ENCODE measurements at places on chromosomes 13 and 19. TPM values are rescaled to one million over a fixed set of nuclear protein-coding genes. Genes with fewer than 3 reads are reported as not detected.

RNF113B gene
- total RNA-seq, result not detected

ARID3A gene
- 4.2 TPM for total RNA-seq

SLC44A2 gene
- total RNA-seq, result 30.1 TPM

SPINT2 gene
- total RNA-seq, result not detected

KL gene
- not detected for total RNA-seq

SLC5A5 gene
- total RNA-seq, result not detected

GRWD1 gene
- total RNA-seq, result 50.5 TPM

VWA8 gene
- 8.6 TPM for total RNA-seq

CAPS gene
- total RNA-seq, result 1.4 TPM

GRCh38 chr19:15556634-15557181 is 48.4 kb downstream of the CYP4F22 start:
- no peak for DNase-seq

DNA sequence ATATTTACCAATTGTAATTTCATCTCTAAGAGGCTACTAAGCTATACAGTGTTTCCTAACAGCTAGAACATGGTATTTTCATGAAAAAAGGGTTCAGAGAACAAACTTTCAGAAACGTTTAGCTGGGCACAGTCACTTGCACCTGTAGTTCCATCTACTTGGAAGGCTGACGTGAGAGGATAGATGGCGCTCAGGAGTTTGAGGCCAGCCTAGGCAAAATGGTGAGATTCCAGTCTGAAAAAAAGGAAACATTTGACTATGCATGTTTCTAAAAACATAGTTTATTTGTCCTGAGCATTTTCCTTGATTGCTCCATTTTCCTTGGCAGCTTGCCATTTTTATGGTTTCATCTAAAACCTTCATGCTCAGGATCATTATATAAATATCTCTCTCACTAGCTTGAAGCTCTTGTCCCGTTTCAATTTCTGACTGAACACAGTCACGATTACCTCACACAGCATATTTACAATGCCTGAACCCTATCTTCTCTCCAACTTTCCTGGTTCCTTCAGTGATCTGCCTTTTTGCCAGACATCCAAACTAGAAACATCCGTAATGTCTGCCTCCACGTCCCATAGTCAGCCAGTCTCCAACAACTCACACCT is 200.8 kb downstream of the RGCC start:
- DNase-seq, result no peak

- no peak for DNase-seq
Observed at GRCh38 chr13:110354715-110355473, 47.8 kb downstream of the COL4A2 start.

GRCh38 chr19:6736169-6736916 is 1.0 kb downstream of the GPR108 start:
- DNase-seq, result peak; percentile 88

DNA sequence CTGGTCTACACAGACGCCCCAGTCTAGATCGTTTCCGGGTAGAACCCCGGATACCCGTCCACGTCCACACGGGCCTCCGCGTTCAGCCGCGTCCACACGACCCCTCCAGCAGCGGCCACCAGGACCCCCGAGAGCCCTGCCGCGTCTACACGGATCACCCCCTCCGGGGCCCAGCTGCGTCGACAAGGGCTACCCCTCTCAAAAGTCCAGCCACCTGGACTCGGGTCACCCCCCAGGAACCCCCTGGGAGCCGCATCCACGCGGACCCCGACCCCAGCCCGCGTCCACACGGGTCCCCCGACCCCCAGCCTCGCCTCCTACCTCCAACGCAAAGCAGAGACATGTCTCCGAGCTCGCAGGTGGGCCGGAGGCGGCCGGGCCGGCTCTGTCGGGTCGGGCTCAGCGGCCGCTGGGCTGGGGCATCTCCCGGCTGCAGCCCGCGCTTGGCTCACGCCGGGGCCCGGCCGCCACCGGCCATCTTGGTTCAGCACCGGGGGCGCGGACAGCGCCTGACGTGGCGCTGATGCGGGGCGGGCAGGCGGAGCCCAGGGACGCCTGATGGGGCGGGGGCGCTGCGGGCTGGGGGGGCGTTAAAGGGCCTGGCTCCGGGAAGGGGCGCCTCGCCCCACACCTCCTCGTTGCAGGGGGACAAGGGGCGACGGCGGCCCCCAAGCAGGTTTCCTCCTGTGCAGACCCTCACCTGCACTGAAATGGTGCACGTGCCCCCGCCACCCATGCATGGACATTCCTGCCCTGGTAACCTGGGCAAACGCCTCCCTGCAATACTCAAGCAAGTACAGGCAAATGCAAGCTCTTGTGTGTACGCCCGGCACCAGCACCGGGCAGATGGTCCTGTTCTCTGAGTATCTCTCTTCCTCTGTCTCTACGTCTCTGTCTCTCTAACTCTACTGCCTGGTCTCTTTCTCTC is at the start of gene UNC13A:
Gene UNC13A (minus strand): TSS at position 498 of the 928 bp plus-strand sequence. CDS start 155 bp downstream, at position 343.
- no peak for DNase-seq

DNA sequence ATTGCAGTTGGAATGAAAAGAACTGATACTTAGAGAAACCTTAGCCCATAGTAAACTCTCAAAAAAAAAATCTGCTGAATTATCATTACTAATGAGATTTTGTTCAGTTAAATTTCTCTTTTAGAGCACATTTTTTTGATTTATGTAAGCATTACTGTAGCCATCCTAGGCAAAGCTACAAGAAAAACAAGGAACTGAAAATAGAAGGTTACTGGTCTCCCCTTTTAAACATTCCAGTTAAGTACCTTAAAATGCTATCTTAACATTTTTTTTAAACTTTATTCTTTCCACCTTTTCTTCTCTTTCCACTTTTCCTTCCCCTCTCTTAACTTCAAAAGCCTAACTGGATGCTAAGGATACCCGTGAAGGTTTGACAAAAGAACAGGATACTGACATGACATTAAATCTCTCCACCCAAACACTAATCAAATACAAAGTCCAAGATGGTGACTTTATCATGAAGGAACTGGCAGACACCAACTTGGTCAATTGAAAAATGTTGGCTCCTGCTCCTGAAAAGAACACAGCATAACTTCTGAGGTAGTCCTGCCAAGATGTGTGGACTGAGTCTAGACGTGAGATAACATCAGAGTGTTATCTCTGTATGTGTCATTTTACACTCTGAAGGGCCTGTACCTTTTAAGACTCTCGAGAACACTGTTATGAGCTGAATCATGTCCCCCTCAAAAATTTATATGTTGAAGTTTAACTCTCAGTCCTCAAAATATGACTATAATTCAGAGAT is 29.5 kb upstream of the SACS start:
- no peak for DNase-seq

DNA sequence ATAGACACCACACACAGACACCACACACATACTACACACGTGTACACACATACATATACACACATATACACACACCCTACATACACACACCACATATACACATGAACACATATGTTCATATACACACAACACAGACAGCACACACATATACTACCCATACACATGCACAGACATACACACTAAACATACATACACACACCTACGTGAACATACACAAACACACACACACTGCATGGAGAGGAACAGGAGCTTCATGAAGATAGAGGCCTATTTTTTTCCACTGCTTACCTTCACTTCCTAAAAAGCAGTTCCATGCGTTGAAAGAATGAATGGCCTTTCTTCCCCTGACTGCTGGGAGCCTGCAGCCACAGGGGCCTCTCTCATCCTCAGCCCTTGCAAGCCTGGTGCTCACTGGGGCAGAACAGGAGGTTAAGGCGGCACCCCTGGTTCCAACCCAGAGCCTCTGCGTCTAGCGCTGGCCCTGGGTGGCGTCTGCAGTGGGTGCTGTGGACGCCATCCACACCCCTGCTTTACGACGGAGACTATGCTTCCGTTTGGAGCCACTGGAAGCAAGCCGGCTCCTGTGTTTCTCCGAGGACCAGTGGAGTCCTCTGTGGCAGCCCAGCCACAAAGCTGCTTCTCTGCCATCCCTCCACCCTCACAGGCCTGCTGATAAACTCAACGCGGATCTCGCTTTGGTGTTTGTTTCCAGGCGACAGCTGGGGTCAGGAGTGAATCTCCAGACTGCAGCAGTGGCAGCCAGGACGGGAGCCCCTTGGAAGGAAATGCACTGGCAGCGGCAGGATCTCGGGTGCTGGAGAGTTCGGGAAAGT is 1.9 kb upstream of the RASA3 start:
- no peak for DNase-seq

DNA sequence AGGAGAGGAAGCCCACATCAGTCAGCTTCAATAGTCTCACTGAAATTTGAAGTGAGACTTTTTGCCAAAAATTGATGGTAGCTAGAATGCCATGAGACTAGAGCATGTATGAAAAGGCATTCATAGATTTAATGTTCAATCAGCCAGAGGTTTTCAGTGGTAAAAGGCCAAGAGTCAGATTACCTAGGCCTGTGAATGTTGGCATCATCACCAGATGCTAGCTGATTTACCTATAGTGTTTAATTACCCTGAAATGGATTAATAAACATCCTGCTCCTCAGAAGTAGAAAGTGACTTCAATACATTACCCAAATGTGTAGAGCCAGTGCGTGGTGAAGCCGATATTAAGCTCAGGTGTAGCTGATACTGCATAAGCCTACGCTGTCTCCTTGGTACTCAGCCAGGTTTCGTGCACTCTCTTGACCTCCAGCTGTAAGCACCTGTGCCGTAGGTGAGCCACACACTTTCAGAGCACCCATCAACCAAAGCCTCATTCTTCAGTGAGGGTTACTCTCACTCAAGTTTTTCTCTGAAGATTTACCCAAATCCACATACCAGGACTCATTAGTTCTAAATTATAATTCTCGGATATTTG is 1140.3 kb upstream of the SLC10A2 start:
- DNase-seq, result no peak

DNA sequence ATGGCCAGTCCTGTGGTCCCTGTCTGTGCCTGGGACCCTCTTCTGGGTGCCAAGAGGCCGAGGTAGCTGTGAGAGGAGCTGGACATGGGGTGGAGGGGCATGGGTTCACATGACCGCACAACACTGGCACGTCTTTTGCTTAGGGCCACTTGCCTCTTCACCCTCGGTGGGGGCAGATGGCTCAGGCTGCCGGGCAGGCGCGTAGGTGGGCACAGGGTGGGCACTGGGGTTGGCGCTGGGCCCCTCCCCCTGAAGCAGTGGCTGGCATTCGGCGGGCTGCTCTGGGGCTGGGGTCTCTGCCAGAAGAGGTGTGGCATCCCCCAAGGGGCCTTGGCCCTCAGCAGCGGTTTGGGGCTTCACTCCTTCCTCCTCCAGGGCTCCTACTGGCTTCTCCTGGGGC is 8.4 kb downstream of the PALM3 start:
- DNase-seq, result no peak

- DNase-seq, result no peak
Observed at GRCh38 chr13:48155848-48156247, 60.9 kb upstream of the MED4 start.

GRCh38 chr13:25686831-25687470 is 315.2 kb downstream of the ATP8A2 start:
- no peak for DNase-seq

DNA sequence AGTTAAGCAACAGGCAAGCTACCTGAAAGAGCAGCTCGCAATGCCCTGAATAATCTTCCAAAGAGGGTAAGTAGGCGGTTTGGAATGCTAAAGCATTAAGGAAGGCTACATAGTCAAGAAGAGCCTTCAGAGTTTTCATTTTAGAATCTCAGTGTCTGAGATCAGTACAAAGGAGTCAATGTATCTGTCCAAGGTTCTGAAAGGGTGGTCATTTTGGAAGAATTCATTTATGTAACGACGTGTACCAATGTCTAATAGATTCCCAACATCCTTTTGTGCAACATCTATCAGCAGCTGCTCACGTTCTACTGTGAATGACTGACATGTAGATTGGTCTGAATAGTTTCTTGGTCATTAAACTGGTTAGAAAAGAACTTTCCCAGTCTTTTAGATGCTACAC is 15.2 kb downstream of the ZNF665 start:
- no peak for DNase-seq

DNA sequence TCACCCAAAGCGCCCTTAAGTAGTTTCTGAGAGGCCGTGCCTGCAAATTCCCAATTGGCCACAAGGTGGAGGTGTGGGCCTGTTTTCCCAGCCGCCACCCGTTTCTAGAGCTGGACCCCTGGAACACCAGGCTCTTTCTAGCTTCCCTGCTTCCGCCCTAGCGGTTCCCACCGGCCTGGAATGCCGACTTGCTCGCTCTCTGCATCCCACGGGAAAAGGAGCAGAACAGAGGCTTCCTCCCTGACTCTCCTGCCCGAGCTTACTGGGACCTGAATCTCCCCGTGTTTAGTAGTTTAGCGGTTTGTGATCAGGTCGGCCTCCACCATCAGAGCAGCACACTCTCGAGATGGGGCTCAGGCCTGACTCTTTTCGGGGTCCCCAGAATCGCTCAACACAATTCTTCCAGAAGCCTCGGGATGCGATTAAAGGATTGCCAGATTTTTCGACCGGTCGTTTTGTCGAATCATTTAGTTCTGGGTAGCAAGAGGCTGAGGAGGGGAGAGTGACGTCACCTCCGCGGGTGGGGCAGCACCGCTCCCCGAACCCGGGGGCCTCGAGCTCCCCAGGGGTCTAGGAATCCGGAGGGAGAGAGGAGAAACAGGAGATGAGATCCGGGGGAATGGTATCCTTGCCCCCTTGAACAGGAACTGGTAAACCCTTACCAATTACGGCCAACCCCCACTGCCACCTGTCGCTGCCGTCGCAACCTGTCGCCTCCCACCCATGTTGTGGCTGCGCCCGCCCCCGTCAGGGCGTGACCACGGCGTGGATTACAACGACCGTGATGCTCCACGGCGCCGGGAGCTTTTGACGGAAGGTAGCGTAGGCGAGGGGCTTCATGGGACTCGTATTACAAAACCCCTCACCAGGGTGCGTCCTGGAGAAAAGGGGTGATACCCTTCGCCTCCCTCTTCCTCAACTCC is 8.0 kb downstream of the NAPSA start:
- DNase-seq, result peak; percentile 27

DNA sequence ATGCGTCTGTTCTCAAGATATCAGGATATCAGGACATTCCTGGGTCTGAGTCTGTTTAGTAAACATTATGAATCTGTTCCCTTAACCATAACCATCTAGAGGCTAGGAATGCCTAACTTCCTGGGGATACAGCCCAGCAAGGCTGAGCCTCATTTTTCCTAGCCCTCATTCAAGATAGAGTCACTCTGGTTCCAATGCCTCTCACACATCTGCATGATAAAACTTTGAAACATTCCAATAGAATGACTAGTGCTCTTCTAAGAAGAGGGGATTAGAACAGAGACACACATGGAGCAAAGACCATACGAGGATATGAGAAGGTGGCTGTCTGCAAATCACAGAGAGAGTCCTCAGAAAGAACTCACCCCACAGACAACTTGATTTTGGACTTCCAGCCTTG is 20.6 kb upstream of the CABP5 start:
- DNase-seq, result no peak

- no peak for DNase-seq
Observed at GRCh38 chr13:48575031-48575430, 42.2 kb upstream of the RCBTB2 start.

DNA sequence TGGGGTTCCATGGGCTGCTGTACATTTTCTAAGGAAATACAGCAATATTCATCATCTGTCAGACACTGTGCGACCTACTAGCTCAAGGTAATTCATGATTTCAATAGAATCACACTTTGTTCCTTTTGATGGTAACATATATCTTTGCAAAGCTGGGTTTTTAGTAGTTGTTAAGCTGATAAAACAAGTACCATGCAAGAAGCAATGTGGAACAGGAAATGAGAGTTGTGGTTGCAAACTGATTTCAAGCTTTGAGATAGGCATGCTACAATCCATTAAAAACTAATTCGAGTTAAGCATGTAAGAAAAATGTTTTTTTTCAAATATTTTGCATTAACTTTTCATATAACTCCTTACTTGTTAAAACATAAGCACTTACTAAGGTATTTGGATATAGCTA is 6.8 kb upstream of the MBNL2 start:
- DNase-seq, result no peak

- DNase-seq, result no peak
Observed at GRCh38 chr13:73194310-73194709, 135.5 kb downstream of the KLF5 start.

- peak; percentile 68 for DNase-seq
Observed at GRCh38 chr13:41563341-41563983, 106.1 kb downstream of the RGCC start.

All from SJSA1 (cell line).